GM04503 (cell line): ENCODE measurements at places on chromosomes 6 and 20.

DNA sequence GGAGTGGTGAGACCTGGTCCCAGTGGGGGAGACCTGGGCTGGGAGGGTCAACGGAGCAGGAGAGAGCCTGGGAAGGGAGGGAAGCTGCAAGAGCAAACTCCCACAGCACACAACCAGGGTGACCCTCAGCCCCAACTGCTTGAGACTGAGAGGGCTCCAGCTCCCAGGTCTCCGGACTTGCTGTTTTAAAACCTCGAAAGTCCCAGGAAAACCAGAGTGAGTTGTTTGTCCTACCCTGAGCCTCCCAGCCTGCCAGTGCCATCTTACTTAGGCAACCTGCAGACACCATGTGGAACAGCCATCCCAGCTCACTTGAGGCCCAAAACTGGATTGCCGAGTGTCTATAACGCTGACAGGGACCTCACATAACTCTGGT is 4.8 kb upstream of the NTSR1 start:
- no peak for DNase-seq

GRCh38 chr6:151618717-151619116 is 124.9 kb downstream of the CCDC170 start:
- DNase-seq, result no peak

DNA sequence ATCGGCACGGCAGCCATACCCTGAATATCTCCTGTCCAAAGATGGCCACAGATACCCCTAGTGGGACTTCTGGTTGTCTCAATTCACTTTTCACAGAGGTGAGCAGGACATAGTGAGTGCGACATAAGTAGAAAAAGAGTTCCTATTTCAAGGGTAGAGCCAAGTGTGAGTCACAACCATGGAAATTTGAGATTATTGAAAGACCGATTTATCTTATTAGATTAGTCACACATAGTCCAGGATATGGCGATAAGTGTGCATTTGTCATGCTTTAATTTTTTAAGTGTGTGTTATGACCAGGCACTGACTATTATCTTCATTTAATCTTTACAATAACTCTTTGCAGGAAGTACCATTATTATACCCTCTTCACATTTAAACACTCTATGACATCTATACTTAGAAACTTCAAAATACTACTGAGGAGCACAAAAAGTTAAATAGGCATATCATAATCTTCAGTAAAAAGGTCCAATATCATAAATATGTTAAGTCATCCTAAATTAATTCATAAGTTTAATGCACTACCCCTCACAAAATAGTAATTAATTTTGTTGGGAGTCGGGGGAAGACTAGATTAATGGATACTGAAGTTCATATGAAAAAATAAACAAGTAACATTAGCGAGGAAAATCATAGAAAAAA is 13.4 kb upstream of the TNFAIP3 start:
- no peak for DNase-seq

DNA sequence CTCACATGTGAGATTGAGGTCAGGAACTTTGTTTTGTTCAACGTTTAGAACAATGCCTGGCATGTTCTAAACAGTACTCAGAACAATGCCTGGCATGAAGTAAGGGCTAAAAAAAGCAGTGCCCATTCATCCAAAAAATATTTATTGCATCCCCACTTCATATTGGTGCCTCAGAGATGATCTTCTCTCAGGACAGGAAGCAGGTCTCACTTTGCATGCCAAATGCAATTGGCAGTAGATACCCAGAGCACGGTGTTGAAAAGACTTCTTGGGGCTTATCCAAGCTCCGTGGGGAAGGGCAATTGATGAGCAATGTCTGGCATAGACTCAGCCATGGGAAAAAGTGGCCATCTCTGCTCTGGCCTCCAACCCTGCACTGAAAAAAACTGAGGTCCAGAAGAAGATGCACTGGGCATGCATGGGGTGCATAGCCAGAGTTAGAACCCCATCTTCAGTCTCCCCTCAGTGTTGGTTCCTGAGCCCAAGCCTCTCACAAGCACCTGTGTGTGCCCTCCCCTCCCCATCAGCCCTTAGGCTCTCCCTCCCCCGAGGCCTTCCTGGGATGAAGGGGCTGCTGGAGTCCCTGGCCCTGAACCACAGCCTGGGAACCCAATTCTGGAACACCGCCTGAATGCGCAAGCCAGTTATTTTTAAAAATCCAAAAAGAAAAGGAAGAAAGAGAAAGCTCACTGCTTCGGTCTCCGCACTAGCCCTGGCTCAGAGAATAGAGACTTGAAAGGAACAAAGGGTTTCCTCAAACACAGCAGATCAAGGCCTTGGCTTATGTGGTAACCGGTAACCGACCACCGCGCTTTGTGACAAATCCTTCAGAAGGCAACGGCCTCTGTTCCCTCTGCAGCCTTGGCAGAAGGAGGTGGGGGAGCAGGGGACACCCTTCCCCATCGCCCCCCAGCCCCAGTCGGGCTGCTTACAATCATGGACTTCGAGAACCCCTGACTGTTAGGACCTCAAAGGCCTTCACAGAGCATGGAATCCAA is 78.5 kb upstream of the SIRPA start:
- DNase-seq, result peak; percentile 97

DNA sequence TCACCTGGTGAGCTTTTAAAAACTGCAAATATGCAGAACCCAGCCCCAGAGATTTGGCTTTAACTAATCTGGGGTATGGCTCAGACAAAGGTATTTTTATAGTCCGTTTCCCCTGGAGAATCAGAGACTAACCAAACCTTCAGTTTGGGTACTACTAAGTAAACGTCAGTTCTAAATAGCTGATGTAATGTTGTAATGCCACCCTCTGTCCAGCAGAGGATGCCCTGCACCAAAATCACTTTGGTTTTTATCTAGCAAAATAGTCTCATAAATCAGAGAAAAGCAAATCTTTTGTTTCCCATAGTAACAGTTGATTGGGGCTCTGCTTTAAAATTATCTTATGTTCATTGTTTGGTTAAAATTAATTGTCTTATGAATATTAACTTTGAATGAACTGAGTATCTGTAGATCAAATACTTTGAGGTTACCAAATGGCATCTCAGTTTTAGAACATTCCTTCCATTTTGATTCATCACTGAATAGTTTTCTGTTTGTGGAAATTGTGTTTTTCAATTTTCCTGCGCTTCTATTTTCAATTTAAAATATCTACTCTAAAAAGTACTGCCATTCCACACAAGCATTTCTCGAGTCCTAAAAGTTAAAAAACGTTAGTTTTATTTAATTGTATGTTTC is 278.3 kb upstream of the PLCB4 start:
- no peak for DNase-seq

- DNase-seq, result no peak
These were observed 173.3 kb downstream of the CD83 start for GRCh38 chr6:14290772-14291330.

DNA sequence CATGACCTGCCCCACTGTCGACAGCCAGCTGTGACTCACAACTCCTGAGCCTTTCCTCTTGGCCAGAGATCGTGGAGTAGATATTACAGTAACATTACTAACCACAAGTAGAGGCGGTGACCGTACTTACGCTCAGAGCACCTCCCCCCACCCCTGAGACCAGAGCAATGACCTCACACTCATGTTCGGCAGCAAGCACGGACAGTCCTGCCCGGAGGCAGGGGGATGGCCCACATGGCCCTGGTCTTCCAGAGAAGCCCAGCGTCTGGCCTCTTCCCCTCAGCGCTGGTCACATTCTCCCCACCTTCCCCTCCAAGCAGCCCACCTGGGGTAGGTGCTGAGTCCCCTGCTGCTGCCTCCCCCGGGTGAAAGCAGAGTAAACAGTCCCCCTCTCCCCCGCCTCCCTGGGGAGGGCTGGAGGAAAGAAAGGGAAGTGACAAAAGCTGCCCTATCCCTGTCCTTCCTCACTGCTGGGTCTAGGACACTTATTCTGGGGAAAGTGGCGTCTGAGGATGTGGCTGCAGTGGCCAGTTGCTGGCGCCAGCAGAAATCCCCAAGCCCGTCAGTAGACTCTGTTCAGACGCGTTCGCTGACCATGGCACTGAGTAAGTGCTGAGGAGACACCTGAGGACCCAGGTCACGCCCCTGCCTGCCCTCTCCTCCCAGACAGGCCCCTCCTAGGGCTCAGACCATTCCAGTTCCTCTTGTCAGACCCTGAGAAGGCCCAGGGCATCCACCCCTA is 68.5 kb downstream of the MRPL14 start:
- peak; percentile 95 for DNase-seq

- no peak for DNase-seq
These were observed 2.6 kb upstream of the VGLL2 start for GRCh38 chr6:117262799-117263198.

DNA sequence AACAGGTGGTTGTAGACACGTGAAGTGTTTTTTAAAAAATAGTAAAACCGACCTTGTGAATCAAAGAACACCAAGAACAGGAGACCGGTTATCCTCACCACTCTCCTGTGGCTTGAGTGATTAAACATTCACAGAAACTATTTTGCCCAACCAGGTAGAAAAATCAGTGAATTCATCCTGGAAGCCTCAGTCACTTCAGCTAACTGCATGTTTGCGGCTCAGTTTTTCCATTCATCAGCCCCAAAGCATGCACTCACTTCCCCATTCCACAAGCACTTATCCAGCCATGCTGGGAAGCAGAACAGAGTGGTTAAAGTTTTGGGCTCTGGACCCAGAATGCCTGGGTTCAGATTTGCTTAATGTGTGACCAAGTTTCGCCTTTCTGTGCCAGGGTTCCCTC is 2.4 kb downstream of the LRRN4 start:
- DNase-seq, result peak; percentile 37

- DNase-seq, result no peak
These were observed 492.1 kb upstream of the CHD6 start for GRCh38 chr20:42110301-42110700.
